Fibroblast of skin of left quadriceps (primary cell): ENCODE measurements at places on chromosomes 4 and X.

GRCh38 chrX:25279510-25279909 is 263.7 kb upstream of the ARX start:
- DNase-seq: no peak

GRCh38 chrX:2351999-2352995 is 148.5 kb downstream of the DHRSX start:
- peak; percentile 94 for DNase-seq

DNA sequence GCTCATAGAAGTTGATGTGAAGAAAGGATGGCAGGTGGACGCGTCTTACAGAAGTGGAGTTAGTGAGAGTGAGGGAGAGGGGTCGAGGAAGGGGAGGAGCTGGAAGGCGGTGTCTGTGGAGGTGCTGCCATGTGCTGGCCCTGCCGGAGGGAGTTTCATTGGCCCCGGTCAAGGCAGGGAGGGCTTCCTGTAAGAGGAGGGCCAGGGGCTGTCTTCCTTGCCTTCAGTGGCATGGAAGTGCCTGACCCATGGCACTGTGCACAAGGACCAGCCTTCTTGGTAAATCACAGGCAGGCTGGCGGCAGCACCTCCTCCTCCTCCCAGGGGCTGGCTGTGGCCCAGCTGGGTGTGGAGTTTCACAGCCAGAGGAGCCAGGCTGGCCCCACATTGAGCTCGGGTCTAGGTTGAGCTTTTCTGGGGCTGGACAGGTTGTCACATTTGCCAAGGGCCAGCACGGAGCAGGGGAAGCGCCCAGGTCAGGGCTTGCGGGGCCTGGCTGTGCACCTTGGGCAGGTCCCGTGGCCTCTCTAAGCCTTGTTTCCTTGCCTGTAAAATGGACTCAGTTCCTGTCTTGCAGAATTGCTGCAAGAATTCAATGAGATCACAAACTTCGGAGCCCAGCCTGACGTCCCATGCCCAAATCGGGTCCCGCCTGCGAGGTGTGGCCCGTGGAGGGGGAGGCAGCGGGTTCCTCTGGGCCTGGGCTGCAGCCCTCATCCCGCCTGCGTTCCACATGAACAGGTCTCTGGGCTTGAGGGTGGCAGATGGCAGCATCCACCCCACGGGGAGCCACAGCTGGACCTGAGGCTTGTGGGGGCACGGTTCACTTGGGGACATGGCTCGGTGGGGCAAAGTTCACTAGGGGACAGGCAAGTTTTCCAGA is 7.0 kb downstream of the HTRA3 start:
- no peak for DNase-seq

DNA sequence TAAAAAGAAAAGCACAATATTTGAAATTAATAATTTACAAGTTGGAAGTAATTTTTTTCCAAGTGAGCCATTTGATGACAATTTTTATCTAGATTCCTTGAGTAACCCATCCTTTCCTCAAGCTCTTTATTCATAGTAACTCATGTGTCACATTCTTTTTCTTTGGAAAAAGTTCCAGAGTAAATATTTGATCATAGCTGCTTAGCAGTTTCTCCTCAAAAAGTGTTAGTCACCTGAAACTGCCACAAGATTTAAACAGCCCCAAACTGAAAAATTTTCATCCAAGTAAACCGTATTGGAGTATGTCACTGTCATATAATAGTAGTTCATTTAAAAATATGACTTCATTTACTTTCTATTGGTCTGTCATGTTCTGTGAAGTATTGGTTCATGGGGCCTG is 94.6 kb upstream of the CASK start:
- DNase-seq: no peak

DNA sequence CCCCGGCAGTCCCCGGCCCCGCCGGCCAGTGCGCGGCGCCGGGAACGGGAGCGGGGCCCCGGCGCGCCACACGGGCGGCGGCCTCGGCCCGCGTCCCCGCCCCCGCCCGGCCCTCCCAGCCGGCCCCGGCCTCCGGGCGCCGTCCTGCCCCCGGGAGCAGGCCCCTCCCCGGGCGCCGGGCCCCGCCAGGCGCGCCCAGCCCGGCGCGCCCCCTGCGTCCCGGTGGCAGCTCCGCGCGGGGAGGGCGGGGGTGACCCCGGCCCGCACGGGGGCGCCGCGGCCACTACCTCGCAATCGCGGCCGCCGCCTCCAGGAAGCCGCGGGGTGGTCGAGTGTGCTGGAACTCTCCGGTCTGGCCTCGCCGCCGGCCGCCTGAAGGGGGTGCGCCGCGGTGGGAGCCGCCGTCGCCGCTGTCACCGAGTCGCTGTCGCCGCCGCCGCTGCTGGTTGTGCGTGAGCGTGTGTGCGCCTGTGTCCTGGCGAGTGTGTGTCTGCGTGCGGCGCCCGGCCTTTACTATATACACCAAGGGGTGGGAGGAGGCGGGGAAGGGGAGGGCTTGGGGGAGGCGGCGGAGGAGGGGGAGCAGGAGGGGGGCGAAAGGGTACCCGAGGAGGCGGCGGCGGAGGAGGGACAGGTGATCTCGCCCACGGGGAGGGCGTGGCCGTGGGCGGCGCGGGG is at the start of gene RAI2:
RAI2 (minus strand) TSS at position 488 of the 678 bp plus-strand sequence. CDS start 59,288 bp downstream, outside the sequence.
- no peak for DNase-seq

DNA sequence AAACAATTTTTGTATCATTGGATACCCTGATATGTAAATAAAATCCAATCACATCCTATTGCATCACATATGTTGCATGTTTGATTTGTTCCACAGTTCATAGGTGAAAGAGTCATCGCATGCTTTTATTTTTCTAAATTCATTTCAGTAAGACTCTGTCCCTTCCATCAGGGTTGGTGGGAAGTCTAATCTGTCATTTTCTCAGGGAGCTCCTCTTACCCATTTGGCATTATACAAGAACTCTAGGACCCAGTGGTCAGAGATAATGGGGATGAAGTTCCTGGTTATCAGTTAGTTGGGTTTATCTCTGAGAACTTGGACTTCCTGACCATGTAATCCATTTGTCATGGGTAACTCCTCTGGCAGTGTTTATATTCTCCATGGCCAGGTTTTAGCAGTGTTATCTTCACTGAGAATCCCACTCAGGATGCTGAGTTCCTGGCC is 227.1 kb upstream of the JADE1 start:
- DNase-seq: no peak

GRCh38 chr4:67659065-67659464 is 41.9 kb downstream of the UBA6 start:
- DNase-seq: no peak

- no peak for DNase-seq
Observed at GRCh38 chr4:66273110-66273509, 602.8 kb upstream of the EPHA5 start.

DNA sequence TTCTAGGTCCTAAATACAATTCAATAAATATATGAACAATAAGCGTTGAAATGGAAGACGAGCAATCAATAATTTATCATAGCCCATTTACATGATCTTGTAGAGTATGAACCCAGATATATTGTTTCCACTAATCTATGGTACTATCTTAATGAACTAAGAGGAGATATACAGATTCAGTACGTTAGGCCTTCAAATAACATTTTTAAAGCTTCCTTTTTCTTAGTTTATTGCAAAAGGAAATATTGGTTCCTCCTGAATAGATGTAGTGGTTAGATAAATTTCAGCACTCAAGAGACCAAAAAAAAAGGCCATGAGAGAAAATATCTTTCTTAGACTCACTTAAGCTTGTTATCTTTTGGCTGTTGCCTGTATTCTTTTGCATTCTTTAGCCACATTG is 147.5 kb upstream of the PITX2 start:
- DNase-seq: no peak

DNA sequence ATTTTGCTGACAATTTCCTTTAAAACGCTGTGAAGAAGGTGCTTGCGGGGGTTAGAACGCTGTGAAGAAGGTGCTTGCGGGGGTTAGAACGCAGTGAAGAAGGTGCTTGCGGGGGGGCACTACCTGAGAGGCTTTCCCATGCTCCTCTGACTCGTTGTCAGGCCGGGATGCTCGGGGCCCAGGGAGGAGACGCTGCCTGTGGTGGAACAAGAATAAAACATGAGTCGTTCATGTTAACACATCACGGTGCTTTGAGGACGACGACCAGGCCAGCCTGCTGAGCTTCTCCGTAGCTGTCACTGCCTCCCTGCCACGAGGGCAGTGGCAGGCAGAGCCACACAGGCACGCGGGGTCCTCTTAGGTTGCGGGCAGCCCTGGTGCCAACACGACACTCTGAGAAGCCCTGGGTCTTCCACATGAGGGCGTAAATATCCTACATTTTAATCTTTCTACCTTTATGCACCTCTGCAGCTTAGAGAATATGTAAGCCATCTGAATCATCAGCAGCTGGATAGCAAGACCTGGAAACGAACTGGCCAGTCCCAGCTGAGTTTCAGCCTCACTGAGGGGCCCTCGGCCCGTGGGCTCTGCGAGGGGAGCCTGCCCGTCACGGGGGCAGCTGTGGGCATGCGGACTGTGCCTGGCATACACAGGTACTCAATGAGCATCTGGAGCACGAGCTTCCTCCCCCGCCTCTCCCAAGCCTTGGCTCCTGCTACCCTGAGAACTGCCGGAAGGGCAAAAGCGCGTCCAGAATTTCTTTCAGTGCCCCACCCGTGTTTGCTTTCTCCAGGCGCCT is 47.0 kb downstream of the FGFRL1 start:
- no peak for DNase-seq

DNA sequence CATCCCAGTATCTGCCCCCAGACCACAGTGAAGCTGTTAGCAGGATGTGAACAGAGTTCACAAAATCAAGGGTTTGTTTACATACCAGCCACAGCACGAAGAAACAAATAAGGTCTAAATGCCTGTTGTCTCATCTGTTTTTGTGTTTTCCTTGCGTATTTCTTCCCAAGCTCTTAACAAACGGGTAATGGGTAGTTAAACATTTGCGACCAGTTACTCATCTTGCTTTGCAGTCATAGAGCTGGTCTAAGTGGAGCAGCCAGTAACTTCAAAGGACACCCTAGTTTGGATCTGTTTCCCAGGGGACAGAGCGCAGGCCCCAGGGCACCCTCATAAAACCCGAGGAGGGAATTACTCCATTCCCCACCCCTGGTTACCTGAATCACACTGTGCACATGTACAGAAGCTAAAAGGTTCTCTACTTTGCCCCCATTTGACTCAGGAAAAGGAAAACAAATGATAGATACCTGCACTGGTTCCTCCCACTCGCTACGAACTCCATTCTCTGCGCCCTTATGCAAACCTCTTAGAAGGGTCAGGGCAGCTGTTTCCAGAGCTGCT is 68.8 kb downstream of the MAML3 start:
- DNase-seq: no peak

DNA sequence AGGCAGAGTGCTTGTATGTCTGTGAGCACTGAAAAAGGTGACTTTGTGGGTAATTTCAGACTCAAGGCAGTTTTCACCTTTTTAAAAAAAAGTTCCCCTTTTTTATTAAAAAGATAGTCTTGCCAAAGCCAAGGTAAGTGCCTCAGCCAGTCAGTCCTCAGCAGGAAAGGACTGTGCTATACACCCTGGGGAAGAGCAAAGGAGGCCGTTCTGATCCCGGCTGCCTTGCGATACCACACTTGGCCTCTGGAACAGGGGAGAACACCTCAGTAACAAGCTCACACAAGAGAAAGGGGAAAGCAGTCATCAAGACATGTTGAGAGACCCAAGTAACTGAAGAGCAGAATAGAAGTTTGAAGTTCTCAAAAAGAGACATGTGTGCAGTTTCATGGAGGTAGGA is 541.7 kb downstream of the BCOR start:
- no peak for DNase-seq

GRCh38 chr4:5759236-5760075 is 48.5 kb downstream of the EVC start:
- DNase-seq: no peak
